Foreskin fibroblast (primary cell): ENCODE measurements at places on chromosomes 16 and 17.

GRCh38 chr17:77508047-77508715 lies 367.4 kb downstream of the SEC14L1 start:
- peak; percentile 44 for DNase-seq

DNA sequence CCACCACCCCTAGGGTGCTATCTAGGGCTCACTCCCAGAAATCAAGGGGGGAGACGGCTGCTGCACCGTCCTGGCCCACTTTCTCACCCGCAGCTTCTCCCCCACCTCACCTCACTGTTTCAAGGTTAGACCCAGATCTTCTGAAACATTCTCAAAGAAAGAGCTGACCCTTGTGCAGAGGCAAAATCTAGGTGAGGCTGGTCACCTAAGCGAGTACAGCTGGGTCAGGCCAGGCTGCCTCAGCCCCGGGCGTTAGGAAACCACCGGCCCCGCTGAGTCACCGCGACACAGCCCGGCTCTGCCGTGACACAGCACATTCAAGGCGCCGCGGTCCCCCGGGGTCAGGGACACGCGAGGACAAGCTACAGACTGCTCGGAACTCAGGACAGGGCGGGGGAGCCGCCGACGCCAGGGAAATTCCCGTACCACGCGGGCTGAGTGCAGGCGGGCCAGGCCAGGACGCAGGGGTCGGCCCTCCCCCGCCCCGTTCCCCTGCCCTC lies 27.1 kb downstream of the GNPTG start:
- peak; percentile 91 for DNase-seq

- peak; percentile 81 for DNase-seq
Measured at GRCh38 chr17:40341808-40342503, 22.6 kb downstream of the GJD3 start.

- no peak for DNase-seq
Measured at GRCh38 chr17:79927136-79927661, 88.0 kb upstream of the CBX4 start.

- no peak for DNase-seq
Measured at GRCh38 chr17:2113279-2113622, 58.3 kb downstream of the HIC1 start.

DNA sequence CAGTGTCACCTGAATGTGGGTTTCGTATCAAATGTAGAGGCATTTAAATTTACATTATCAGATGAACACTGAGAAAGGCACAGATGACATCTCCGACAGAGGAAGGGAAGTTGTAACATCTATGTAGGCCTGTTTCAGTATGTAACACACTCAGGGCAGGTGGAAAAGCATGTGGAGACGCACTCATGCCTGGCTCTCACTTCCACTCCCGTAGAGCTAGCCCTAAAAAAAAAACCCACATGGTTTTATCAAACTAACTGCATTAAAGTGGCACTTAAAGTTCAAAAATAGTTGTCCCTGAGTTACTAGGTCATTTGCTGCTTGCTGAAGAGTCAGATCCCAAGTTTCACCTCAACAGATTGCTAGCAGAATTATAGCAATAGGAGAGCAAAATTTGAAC lies 6.1 kb upstream of the ANKFY1 start:
- no peak for DNase-seq

DNA sequence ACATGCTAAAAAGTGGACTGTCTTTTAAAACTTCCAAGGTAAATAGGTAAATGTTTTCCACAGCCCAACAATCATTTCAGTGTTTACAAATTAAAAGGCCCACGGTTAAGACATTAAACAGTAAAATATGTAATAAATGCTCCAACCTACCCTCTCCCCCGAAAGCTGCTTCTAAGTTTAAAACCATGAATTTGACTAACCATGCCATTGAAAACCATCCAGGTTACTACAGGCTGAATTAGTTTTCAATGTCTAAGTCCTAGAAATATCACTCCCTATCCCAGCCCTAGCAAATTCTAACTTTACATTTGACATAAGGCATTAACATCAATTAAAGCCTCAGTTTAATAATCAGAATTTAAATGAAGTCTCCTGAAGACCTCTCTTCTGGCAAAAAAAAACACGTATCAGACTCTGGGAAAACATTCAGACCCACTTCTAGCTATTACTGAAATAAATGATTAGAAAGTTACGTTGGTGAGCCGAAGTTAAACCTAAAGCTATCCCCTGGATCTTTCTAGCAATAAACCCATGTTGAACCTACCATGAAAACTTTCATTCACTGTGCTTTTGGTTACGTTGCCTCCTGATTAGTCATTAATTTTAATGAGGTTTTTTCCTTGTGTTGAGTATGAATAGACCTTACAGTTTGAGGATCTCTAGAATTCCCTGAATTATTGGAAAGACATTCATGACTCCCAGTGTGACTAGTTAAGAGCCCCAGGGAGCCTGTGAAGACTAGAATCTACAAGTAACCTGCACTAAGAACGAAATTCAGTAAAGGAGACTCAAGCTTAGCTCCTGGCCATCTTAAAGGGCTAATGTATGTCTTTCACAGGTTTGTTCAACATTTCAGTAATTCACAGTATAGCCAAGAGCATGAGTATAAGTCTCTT lies 1.7 kb upstream of the POLG2 start:
- DNase-seq: no peak
